Fibroblast of the aortic adventitia (primary cell): ENCODE measurements at places on chromosomes 4 and X. TPM values are rescaled to one million over a fixed set of nuclear protein-coding genes. Genes with fewer than 3 reads are reported as not detected.

The FAM53A gene
- total RNA-seq, result 1.6 and 2.5 TPM in 2 replicates

The AKAP14 gene
- not detected in 2 replicates for total RNA-seq

The ADGRA3 gene
- 22.8 and 31.9 TPM in 2 replicates for total RNA-seq

The SFRP2 gene
- 0.27 and 1.8 TPM in 2 replicates for total RNA-seq

The ATP7A gene
- 10.9 and 20.0 TPM in 2 replicates for total RNA-seq

The TACC3 gene
- total RNA-seq, result 3.2 and 23.9 TPM in 2 replicates

The GRIA2 gene
- not detected in 2 replicates for total RNA-seq

The NPY2R gene
- total RNA-seq, result 0.27 TPM in 1 of 2 replicates, not detected in the other

The ASB12 gene
- not detected in 2 replicates for total RNA-seq

The RPL34 gene
- total RNA-seq, result 1,226 and 1,235 TPM in 2 replicates

The MAGEA11 gene
- not detected in 2 replicates for total RNA-seq

The USP26 gene
- total RNA-seq, result not detected in 2 replicates

The PLP1 gene
- 2.3 TPM in 1 of 2 replicates, not detected in the other for total RNA-seq

The DUX4 gene
- not detected in 2 replicates for total RNA-seq

The WAS gene
- total RNA-seq, result 0.09 TPM in 1 of 2 replicates, not detected in the other

The PCDH19 gene
- 0.09 TPM in 1 of 2 replicates, not detected in the other for total RNA-seq
